Hypothalamus (tissue), 51 donors: ENCODE measurements at places on chromosomes 12 and 14.

- no peak for DNase-seq
Measured at GRCh38 chr12:57657744-57658143, 24.7 kb upstream of the B4GALNT1 start.

GRCh38 chr12:106704081-106704480 lies 70.4 kb upstream of the RIC8B start:
- DNase-seq = no peak

- DNase-seq = no peak
Measured at GRCh38 chr12:91432089-91432488, 249.5 kb upstream of the DCN start.

DNA sequence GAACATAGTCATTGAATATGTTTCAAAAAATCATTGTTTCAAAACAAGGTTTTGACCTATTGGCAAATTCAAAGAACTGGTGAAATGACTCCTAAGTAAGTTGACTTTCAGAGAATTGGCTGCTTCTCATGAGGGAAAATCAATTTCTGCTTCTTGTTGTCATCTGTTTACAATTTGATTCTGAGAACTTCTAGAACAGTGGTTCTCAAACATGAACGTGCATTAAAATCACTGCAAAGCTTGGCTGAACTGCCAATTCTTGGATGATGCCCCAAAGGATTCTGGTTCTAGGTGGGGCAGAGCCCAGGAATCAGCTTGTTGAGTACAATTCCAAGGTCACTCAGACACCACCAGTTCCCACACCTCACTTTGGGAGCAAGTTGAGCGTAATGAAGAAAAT lies 83.9 kb downstream of the ZFP36L1 start:
- no peak for DNase-seq

DNA sequence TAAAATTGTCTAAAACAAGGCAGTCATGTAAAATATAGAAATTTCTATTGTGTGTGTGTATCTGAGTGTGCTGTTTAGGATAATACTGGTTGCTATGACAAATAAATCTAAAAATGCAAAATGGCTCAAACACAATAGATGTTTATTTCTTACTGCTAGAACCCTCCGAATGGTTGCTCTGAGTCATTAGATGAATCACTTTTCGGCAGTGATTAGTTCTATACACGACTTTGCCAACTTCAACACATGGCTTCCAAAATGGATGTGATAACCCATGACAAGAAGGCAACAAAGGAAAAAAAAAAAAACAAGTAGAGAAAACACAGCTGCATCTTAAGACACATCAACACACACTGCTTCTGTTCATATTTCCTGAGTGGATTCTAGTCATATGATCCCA lies 729.2 kb downstream of the AACS start:
- DNase-seq = no peak
